ENCODE measurements at places on chromosomes 12 and 14.

DNA sequence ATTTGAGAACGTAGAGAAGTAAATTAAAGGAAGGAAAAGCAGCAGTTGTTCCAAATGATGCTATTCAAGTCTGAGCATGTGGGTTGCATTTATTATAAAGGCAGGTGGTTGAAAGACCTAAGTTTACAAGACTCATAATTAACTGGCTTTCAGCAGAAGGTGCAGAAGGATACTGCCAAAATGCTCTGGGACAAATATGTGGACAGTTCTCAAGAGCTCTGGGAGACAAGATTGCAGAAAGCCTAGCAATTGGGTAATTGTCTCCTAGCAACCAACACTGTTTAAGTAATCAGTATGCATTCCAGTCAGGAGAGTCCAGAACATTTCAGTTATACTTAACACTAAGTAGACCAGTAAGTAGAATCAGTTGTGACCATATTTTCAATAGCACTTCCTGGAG is 131.5 kb downstream of the GPR135 start:
- DNase-seq, result no peak

- DNase-seq, result no peak
Observed at GRCh38 chr14:76015668-76016067, 30.1 kb downstream of the IFT43 start.

- DNase-seq, result no peak
Observed at GRCh38 chr12:88267630-88268029, 125.5 kb downstream of the TMTC3 start.

DNA sequence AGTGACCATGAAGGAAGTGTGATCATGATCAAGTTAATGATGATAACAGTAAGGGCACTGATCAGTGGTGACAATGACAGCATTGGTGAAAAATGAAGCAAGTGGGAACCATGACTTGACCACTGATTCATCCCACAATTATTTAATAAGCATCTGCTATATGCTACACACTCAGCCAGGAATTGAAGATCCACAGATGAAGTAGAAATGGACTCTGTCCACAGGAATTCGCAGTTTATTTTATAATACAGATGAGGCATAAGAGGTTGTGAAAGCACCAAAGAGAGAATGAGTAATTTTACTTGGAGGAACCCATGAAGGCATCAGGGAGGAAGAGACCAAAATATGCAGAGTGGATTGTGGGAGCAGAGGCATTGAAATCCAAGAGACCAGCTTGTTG is 33.8 kb upstream of the SMUG1 start:
- no peak for DNase-seq

GRCh38 chr12:11555743-11556625 is 93.5 kb upstream of the ETV6 start:
- DNase-seq, result no peak

- no peak for DNase-seq
Observed at GRCh38 chr12:23855813-23856212, 93.7 kb downstream of the SOX5 start.

- peak; percentile 33 for DNase-seq
Observed at GRCh38 chr14:92527721-92528120, 14.1 kb downstream of the RIN3 start.

GRCh38 chr12:55724226-55724939 is 4.2 kb downstream of the RDH5 start:
- peak; percentile 72 for DNase-seq

GRCh38 chr12:51630256-51630880 is 39.3 kb downstream of the SCN8A start:
- DNase-seq, result no peak

- DNase-seq, result no peak
Observed at GRCh38 chr12:116638376-116638775, 79.2 kb downstream of the MAP1LC3B2 start.

GRCh38 chr14:97782871-97783414 is 985.8 kb downstream of the VRK1 start:
- DNase-seq, result no peak

DNA sequence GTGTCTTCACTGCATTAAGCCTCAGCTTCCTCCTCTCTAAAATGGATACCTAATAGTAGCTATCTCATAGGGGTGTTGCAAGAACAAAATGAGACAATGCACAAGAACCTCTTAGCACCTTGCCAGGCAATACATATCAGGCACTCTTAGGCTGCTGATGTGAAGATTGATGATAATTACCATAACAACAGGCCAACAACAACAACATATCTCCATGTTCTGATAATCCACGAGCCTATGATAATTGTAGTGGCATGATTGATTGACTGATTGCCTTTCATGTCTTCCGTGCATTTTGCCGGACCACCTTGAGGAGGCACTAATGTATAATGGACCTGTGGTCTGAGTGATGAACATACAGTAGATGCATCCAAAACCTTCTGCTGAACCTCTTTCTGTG is 50.7 kb upstream of the WSCD2 start:
- no peak for DNase-seq

GRCh38 chr12:10409392-10409791 is at the start of gene KLRC4:
KLRC4 (minus strand) TSS chr12:10409757; CDS start chr12:10409575, 182 bp downstream.
- DNase-seq, result no peak

DNA sequence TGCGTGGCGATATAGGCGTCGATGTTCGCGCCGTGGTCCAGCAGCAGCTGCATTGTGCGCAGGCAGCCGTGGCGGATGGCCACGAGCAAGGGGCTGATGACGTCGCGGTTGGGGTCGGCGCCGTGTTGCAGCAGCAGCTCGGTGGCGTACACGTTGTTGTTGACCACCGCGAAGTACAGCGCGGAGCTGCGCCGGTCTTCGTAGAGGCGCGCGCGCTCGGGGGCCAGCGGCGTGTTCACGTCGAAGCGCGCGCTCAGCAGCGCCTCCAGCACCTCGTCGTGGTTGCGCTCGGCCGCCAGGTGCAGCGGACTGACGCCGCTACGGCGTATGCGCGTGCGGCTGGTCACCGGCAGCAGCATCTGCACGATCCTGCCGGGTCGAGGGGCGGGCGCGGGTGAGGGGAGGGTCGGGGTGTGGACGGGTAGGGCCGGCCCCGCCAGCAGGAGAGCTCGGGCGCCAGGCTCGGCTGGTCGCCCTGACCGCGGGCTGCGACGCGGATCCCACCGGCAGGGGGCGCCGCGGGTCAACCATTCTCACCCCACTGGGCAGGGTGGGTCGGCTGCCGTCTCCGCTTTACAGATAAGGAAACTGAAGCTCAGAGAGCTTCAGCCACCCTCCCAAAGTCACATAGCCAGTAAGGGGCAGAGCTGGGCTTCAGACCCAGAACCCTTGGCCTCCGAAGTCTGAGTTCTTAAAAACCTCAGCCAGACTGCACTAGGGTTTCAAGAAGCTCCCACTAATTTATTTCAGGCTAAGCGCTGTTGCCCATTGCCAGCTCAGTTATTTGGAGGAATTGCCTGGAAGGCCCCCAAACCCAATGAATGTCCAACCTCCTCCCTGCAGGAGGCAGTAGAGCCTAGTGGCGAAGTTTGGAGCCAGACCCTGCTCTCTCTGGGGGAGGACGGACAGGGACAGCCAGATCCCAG is 12.4 kb downstream of the FAM181A start:
- peak; percentile 98 for DNase-seq

GRCh38 chr14:89417465-89418225 is 612 bp upstream of the FOXN3 start:
- DNase-seq, result peak; percentile 83

- no peak for DNase-seq
Observed at GRCh38 chr14:106507354-106507753, 981.0 kb downstream of the TMEM121 start.

DNA sequence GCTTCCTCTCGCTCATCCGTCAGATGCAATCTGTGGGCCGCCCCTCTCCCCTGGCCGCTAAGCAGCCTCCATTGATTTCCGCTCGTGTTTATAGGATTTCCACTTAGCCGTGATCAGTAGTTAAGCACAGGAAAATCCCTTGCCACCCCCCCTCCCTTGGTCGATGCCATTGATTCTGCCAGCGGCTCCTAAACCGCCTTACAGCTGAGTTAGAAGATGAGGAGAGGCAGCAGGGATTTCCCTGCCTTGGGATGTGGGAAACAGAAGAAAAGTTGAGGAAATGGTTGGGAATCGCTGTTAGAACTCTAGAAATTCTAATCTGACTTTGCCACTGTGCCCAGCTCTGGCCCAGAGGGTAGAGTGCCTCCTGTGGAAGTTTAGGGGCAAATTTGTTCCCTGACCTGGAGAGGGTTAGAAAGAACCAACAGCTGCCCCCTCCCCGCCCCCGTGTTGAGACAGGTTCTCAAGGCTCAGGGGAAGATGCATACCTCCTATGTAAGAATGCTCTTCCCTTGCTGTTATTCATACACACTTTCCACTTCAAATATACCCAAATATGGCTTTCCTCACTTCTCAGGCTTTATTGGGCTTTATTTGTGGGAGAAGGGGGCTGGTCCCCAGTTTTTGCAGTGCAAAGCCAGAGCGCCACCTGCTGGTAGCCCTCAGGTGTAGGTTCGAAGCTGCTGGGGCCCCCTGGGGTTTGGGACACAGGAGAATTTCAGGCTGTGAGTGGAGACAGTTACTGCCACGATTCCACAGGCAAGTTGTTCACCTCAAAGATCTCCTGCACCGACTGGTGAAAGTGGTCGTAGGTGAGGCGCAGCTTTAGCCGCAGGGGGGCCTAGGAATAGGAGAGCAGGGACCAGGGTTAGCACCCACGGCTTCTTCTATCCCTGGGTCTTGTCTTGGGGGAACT is 3.2 kb downstream of the THTPA start:
- peak; percentile 78 for DNase-seq

- no peak for DNase-seq
Observed at GRCh38 chr12:59780605-59781135, 184.8 kb downstream of the SLC16A7 start.

DNA sequence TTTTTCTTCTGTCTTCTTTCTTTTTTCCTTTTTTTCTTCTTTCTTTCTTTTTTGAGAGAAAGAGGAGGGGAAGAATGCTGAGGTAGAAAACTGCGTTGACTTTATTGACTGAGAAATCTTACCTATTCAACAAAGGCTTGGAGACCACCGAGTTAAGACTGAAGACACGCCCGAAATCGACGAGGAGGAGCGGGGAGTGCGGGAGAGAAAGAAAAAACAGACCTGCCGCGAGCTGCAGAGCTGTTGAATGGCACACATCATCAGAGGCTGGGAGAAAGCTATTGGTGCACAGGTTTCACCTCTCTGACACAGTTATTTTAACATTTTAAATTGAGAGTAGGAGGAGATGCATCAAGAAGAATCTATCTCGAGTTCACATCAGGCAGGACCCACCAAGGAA is 5.1 kb downstream of the ASCL1 start:
- no peak for DNase-seq

DNA sequence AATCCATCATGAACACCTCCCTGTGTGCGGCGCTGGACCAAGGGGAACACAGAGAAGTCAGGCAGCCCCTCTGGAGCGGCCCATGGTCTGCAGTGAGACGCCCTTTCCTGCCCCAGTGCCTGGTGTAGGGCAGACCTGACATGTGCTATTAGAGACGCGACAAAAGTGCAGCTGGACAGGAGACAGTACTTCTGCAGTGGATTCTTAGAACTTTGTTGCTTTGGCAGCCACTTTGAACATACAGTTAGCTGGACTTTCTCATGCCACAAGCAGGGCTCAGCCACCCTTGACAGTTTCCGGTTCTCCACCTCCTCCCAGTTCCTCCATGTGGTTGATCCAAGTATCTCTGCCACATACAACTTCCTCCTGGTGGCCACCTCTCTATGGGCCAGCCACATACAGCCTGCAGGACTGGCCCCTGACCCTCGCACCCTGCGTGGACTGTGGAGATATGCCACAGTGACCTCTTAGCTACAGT is 45.9 kb downstream of the LGMN start:
- no peak for DNase-seq

DNA sequence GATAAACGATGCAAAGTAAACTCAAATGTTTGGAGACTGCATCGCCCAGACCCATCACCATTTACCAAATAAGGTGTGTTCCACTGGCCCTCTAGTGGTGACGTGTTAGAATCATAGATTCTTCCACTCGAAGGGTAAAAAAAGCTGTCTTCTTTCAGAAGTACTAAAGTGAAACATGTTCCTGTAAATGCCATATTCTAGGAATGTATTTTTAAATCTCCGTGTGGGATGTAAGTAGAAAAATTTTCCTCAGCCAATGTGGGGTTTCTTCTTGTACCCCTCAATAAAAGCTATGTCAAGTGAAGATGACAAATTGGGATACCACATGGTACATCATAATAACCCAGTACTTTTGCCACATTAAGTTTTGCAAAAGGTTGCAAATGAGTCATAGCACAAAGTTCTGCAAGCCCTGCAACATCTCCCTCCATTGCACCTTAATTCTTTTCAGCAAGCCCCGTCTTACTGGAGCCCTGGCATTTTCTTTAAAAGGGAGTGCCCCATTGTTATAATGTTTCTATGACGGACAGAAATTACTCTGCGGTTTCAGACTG is 100.8 kb downstream of the CCER1 start:
- DNase-seq, result no peak

DNA sequence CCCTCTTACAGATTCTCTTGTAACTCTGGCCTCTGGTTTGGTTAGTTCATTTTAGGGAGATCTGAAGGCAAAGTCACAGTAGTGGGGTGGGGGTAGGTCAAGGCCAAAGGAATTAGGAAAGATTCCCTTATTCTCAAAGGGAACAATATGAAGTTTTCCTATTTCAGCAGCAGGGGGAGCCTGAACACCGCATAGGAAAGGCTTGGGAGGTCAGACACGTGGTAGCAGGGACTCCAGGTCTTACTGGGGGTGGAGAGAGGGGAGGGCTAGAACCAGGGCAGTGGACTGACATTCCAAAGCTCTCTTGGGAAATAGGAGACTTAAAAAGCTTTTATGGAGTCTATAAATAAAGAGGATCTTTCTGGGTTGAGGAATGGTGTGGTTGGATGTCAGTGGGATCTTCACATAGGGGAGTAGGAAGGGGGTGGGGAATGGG is 1.3 kb downstream of the ZC3H10 start:
- DNase-seq, result peak; percentile 58

- no peak for DNase-seq
Observed at GRCh38 chr12:39723831-39724230, 104.2 kb upstream of the ABCD2 start.

DNA sequence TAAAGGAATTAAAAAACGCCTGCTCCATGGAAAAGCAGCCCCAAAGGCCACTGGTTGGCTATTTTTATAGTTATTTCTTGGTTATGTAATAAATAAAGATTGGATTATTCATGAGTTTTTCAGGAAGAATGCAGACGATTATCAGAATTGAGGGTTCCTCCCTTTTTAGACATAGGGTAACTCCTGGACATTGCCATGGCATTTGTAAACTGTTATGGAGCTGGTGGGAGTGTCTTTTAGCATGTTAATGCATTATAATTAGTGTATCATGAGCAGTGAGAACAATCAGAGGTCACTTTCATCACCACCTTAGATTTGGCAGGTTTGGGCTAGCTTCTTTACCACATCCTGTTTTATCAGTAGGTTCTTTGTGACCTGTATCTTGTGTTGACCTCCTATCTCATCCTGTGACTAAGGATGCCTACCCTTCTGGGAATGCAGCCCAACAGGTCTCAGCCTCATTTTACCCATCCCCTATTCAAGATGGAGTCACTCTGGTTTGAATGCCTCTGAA is 728.7 kb downstream of the GALC start:
- DNase-seq, result no peak

- DNase-seq, result no peak
Observed at GRCh38 chr12:24738441-24738840, 210.5 kb downstream of the BCAT1 start.

GRCh38 chr14:53696217-53696965 is 260.2 kb downstream of the BMP4 start:
- DNase-seq, result no peak

- no peak for DNase-seq
Observed at GRCh38 chr12:124617615-124618014, 50.2 kb upstream of the NCOR2 start.

Data from activated T-cell treated with anti-CD3 and anti-CD28 coated beads, Interleukin-2, amount 50 U/mL, for 24 hours (primary cell).